ENCODE measurements at places on chromosomes 7 and 10. TPM values are rescaled to one million over a fixed set of nuclear protein-coding genes. Genes with fewer than 3 reads are reported as not detected.

PNLIPRP1 gene
- not detected for total RNA-seq

LRRC4 gene
- total RNA-seq, result not detected

CD36 gene
- total RNA-seq, result not detected

TRIM74 gene
- total RNA-seq, result 1.5 TPM

AHR gene
- 38.6 TPM for total RNA-seq

ADAMTS14 gene
- total RNA-seq, result not detected

NKX1-2 gene
- total RNA-seq, result not detected

LLCFC1 gene
- total RNA-seq, result not detected

SPDYE2B gene
- not detected for total RNA-seq

PRF1 gene
- total RNA-seq, result 78.3 TPM

VSTM4 gene
- total RNA-seq, result 0.27 TPM

DPY19L1 gene
- total RNA-seq, result 22.3 TPM

NUTM2B gene
- 1.5 TPM for total RNA-seq

NEUROD6 gene
- not detected for total RNA-seq

TES gene
- total RNA-seq, result 134 TPM

CRPPA gene
- total RNA-seq, result 1.2 TPM

FAM25G gene
- not detected for total RNA-seq

JCAD gene
- total RNA-seq, result 3.2 TPM

DPYSL4 gene
- total RNA-seq, result 11.8 TPM

TUBAL3 gene
- total RNA-seq, result not detected

MBL2 gene
- total RNA-seq, result not detected

KLF14 gene
- not detected for total RNA-seq

PHKG1 gene
- 3.7 TPM for total RNA-seq

RET gene
- total RNA-seq, result 0.18 TPM

NME8 gene
- not detected for total RNA-seq

TSPAN33 gene
- total RNA-seq, result 3.0 TPM

SMKR1 gene
- total RNA-seq, result 7.6 TPM

ZNF804B gene
- not detected for total RNA-seq

MYO1G gene
- 533 TPM for total RNA-seq

TMEM229A gene
- not detected for total RNA-seq

SLC4A2 gene
- total RNA-seq, result 111 TPM

MAD1L1 gene
- total RNA-seq, result 133 TPM

IFT22 gene
- total RNA-seq, result 7.1 TPM

PNLIPRP3 gene
- total RNA-seq, result not detected

IFIT2 gene
- 5.9 TPM for total RNA-seq

PRKCQ gene
- 57.3 TPM for total RNA-seq

AGR2 gene
- not detected for total RNA-seq

FEZF1 gene
- total RNA-seq, result not detected

ARID5B gene
- total RNA-seq, result 30.9 TPM

FAM237B gene
- not detected for total RNA-seq

EPO gene
- total RNA-seq, result not detected

PLXNA4 gene
- 10.6 TPM for total RNA-seq

RPEL1 gene
- total RNA-seq, result not detected

C10orf67 gene
- total RNA-seq, result not detected

HABP2 gene
- not detected for total RNA-seq

PNLIPRP2 gene
- total RNA-seq, result not detected

CYP3A5 gene
- total RNA-seq, result not detected

OR2A1 gene
- not detected for total RNA-seq

ZNF722 gene
- not detected for total RNA-seq

INSYN2A gene
- total RNA-seq, result not detected

BTBD16 gene
- not detected for total RNA-seq

SH2D4B gene
- total RNA-seq, result 0.14 TPM

COBL gene
- not detected for total RNA-seq
